NCI-H446 (cell line): ENCODE measurements at places on chromosomes 5 and 9.

GRCh38 chr5:113373426-113373825 lies 61.4 kb downstream of the TSSK1B start:
- DNase-seq = no peak

DNA sequence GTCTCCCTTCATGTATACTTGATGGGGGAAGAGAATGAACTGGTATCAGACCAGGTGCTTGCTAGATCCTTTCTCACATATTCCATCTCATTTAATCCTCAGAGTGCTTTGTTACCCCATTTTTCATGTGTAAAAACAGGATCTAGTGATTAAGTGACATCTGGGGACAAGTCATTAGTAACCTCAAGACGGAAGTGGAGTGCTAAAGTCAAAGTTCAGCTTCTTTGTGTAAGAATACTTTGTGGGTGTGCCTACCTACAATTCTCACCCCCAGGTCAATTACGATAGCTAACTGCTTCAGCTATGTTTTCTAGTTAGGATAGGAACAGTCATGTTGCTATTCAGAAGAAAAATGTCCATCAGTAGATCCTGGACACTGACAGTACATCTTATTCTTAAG lies 3.1 kb upstream of the FAM120AOS start:
- DNase-seq = no peak

DNA sequence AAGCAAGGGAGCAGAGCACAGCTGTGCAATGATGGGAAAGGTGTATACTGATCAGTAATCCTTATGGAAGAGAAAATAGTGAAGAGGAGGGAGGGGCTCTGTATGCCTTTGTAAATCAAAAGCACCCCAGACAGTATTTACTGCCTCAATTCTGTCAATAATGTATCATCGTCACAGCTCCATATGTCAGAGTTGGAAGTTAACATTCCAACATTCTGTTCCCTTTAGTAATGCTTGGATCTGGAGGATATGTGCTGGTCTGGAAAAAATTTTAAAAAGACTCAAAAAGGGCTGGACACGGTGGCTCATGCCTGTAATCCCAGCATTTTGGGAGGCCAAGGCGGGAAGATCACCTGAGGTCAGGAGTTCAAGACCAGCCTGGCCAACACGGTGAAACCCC lies 310.4 kb downstream of the ACTL7B start:
- no peak for DNase-seq

DNA sequence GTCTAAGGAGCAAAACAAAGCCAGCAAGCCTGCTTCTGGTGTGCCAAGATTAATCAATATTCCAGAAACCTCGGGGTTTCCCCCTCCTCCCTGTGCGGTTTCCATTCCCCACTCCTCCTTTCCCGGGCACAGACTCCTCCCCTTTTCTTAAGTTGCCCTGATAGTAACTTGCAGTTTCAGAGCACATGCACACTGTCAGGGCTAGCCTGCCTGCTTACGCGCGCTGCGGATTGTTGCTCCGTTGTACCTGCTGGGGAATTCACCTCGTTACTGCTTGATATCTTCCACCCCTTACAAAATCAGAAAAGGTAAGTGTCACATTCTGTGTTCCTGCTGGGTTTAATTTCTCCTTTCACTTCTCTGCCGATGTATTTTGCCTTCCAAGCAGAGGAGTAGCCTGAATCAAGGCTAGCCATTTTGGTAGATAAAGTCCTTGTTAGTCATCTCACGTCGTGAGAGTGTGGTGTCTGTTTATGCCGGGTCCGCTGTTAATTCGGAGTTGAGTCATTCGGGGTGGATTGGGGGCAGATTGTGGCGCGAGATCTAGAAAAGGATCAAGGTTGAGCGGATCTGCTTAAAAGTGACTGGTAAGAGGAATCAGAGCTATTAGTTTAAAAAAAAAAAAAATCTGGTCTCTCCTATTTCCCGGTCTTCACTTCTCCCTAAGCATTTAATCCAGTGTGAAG lies at the start of gene SLC1A3:
Gene SLC1A3 (plus strand): TSS at position 179 of the 686 bp plus-strand sequence. CDS start 1,818 bp downstream, outside the sequence.
- no peak for DNase-seq

DNA sequence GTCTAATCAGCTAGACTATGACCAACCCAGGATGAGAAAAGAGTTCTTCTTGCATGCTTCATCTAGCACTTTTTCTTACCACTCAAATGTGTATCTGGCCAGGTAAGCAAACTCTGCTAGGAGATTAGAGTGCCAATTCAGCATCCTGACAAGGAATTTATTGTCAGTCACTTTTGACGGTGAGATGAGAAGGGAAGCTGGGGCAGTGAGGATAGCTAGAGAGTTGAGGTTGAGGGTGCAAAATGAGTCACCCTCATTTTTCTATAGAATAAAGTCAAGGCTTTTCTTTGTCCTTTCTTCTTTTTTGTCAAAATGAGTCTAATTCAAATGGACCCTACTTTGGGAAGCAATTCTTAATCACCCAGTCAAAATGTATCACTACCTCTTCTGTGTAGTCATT lies 74.6 kb upstream of the PLPP1 start:
- no peak for DNase-seq

DNA sequence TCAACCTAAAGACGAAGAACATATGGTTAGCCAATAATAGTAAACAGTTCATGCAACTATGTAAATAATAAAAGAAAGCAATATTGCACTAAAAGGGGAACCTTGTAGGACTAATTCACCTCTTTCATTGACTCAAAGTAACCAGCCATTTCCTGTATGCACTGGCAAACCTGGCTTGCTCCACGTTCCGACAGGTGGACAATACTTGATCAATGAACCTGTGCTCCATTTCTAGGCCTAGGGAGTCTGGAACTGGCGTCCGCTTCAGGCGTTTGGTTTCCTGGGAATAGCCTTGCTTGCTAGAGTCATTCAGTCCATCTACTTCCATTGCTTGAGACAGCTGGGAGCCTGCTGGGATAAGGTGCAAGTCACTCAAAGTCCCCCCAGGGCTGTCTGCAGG lies 41.6 kb downstream of the PTAR1 start:
- no peak for DNase-seq

DNA sequence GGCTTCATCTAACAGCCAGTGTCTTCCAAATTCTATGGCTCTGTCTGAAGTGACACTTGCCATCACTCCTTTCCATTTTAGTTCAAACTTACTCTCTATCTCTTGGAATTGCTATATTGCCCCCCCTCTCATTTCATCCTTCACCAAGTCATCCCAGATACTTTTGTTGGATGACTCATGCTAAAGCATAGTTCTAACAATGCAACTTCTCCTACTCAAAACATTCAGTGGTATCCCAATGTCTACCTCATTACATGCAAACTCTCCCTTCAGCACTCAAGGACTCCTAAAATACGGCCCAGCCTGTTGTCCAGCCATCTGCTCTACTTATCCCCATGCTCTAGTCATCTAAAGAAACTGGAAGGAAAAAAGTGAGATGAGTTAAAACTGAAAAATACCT lies 171.6 kb downstream of the RASEF start:
- DNase-seq = no peak

DNA sequence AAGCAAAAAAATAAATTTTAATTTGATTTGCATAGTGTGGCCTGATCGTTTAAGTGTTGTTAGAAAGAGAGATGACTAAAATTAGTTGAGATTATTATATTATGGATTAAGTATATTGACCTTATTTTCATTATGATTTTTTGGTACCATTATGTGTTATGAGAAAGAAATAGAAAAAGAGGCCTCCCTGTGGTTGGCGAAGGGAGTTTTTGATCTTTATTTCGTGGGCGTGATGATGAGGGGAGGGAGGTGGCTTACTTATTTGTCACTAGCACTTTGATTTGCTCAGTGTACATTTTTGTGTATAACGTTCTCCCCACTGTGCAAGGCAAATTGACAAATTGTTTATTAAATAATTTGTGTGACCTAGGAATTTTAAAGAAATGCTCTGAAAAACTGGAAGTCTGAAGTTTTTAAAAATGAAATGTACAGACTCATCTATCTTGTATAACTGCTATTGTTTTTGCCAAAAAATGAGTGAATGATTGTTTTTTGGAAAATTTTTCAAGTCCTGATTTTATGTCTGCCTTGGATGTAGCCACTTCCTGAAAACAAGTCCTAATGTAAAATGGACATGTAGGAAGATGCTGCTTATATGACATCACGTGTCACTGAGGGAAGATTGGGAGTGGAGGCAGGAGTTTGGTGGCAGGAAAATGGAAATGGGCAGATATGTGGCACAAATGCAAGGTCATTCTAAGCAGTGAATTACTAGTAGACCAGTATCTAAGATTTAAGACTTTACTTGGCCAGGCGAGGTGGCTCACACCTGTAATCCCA lies 3.0 kb downstream of the DAPK1 start:
- no peak for DNase-seq

- no peak for DNase-seq
Measured at GRCh38 chr5:173734716-173735115, 118.3 kb upstream of the BOD1 start.

GRCh38 chr5:14339468-14339867 lies 196.3 kb downstream of the TRIO start:
- no peak for DNase-seq

- no peak for DNase-seq
Measured at GRCh38 chr5:126650463-126650862, 49.7 kb downstream of the PHAX start.

DNA sequence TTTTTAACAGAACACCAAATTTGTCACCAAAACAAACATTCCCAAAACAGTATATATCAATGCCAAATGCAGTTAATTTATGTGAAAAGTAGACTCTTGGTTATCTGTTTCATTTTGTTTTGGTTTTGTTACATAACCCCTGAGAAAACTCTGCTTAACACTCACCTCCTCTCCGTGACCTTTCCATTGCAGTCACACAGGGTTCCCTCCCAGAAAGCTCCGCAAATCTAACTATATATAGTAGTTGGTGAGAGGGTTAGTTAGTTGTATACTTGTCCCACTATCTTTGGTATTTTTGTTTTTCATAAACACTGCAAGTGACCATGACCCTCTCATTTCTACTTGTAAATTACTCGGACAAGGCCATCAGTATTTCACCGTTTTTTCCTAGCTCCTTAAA lies 25.5 kb downstream of the NFIB start:
- DNase-seq = no peak

GRCh38 chr9:109451311-109452025 lies 46.6 kb downstream of the PTPN3 start:
- no peak for DNase-seq

- no peak for DNase-seq
Measured at GRCh38 chr5:121688126-121688525, 163.6 kb upstream of the FTMT start.

GRCh38 chr9:96061293-96061987 lies 185.9 kb downstream of the ERCC6L2 start:
- DNase-seq = no peak

DNA sequence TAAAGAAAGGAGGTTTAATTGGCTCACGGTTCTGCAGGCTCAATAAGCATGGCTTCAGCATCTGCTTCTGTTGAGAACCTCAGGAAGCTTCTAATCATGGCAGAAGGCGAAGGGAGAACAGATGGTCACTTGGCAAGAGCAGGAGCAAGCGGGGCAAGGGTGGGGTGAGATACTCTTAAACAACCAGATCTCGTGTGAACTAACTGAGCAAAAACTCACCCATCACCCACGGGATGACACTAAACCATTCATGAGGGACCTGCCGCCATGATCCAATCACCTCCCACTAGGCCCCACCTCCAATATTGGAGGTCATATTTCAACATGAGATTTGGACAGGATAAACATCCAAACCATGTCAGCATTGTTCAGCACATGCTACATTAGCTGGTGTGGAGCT lies 89.1 kb upstream of the HAND1 start:
- DNase-seq = no peak

GRCh38 chr5:97102010-97102470 lies 40.4 kb downstream of the LIX1 start:
- DNase-seq = no peak

DNA sequence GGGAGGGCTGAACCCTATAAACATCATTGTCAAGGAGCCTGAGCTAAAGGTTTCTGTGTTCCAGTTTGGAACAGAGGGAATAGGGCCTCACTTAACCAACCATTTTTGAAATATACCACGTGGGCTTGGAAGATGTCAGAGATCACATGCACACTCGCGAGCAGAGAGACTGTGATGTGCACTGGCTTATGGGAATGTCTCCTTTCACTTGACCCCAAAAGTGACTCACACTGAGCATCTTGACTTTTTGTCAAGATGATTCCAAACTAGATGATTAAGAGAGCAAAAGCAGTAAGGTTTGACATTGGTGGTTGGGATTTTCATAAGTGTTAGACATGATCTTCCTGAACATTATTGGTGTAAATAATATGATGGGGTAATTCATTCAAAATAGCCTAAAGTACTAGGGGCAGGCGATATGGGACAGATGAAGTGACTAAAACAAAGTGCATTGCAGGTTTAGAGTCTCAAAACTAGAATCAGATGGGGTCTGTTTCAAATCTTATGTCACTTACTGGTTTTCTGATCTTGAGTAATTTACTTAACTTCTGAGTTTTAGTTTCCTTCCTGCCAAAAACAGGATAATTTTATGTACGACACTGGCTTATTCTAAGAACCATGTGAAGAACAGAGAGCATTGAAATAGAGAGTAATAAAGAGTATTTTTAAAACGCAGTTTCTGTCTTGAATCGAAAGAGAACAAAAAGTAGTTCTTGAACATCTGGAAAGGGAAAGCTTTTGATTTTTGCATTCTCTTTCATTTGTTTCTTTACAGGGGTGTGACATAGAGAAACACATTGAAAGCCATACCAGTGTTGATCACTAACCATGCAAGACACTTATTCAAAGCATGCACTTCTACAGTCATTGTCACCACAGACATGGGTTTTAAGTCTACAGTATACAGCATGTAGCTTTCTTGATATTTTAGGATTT lies 383.0 kb downstream of the DIRAS2 start:
- no peak for DNase-seq

DNA sequence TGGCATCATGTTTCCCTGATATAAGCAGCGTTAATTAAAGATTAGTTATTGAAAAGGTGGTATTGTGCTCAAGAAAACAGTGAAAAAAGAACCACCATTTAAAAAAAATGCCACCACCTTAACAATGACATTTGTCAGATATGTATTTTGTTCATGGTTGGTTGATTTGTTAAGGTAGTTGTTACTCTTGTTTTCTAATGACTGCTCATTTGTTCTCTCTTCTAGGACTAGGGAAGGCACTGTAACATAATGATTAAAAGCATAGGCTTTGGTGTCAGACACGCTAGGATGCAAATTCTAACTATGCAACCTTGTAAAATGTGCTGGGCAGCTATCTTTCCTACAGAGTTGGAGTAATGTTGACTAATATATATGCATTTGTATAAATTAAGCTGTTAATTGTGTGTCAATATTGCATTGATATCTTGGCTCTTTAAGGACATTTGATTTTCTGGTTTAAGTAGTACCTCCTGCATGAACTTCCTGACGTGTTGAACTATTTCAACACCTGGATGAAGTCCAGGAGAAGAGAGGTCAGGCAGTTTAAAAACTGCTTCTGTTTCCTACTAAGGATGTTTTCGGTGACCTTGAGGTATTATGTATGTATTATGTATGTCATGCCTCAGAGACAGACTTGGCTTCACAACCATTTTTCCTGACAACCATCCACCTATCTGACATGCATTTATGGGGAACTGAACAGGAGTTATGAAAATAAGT lies 77.8 kb downstream of the MUSK start:
- DNase-seq = no peak
